ENCODE measurements at places on chromosomes 13 and 19.
A peak's percentile ranks its signal among the peaks of the same experiment; 100 is the strongest.

DNA sequence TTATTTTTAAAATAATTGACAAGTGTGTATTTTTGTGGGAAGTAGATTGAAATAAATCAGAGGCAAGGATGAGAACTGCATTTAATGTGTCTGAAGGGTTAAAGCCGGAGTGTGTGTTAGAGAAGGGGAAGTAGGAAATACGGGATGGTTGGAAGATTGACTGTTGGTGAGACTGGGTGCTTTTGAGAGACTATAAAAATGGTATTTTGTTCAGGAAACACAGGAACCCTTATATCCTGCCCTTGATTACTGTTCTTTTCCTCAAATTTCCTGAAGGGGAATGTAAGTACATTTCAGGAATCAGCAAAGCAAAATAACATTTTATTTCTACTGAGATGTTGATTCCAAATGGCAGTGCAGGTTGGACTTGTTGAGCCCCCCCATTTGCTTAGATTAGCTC, 15.1 kb downstream of the IFT88 start:
- no peak for DNase-seq

- no peak for DNase-seq
These were observed 5.6 kb downstream of the CILP2 start for GRCh38 chr19:19543640-19544039.

- no peak for DNase-seq
These were observed 555 bp downstream of the SCAF1 start for GRCh38 chr19:49642492-49643035.

DNA sequence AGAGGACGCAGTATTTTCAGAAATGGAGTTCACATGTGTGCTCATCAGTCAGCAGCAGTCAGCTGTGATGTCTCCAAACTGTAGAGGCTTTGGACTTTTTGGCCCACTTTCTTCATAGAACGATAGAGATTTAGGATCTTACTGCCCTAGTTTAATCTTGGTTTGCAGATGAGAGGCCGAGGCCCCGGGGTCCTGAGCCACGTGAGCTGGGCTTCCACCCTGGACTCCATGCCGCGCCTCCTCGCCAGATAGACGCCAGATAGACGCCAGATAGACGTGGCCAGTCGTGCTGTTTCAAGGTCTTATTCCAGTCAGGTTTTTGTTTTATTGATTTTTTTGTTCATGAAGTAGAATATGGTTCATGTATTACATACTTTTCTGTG, 11.7 kb upstream of the MCF2L start:
- no peak for DNase-seq

- no peak for DNase-seq
These were observed 656 bp upstream of the ZNF324 start for GRCh38 chr19:58466089-58466759.

DNA sequence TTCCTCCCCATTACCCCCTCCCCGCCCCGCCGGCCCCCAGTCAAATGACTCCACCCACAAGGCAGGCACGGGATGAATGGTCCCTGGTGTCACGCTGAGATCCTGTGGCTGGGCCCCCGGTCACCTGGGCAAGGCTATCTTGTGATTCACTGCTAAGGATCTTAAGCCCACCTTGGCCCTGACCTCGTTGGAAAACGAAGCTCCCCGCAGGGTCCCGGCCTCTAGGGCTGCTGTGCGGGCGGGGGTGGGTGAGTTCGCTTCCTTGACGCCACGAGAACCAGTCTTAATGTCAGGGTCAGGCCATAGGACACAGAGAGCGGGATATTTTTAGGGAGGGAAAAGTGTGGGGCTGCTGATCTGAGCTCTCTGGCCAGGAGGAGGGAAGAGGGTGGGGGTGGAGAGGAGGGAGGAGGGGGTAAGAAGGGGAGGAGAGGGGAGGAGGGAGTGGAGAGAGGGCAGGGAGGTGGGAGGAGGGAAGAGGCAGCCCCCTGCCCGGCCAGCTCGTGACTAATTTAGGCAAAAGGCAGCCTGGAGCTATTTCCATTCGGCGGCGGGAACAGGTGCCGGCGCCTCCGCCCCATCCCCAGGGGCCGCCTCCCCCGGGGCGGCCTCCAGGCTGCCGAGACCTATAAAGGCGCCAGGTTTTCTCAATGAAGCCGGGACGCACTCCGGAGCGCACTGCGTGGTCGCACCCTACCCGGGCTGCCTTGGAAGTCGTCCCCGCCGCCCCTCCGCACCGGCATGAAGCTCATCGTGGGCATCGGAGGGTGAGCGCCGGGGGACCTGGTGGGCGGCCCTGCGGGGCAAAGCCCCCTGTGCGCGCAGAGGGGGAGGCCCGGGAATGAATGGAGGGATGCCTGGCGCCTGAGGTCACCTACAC, at the start of gene NMRK2:
NMRK2 (plus strand) TSS at position 139 of the 880 bp plus-strand sequence; CDS start at position 742, 603 bp downstream.
- DNase-seq = no peak

GRCh38 chr19:43504426-43505185, at the start of gene PHLDB3:
Gene PHLDB3, minus strand, starts transcription at chr19:43504746. Its CDS starts 628 bp downstream, at chr19:43504118.
- no peak for DNase-seq

DNA sequence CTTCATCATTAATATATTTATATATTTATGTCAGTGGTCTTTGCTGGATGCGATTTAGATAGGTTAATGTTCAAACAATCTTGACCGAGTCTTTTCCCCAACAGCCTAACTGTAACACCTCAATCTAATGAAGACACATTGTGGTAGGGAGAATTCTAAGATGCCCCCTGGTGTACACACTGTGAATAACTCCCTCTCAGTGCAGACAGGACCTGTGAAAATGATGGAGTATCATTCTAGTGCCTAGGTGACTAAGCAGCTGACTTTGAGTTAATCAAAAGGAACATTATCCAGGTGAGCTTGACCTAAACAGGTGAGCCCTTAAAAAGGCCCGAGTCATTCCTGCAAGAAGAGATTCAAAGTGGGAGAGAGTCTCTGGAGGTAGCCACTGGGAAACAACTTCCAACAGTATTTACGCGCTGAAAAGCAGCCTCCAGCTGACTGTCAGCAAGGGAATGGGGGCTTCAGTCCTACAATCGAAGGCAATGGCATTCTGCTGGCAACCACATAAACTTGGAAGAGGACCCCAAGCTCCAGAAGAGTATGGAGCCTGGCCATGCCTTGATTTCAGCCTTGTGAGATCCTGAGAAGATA, 28.0 kb upstream of the KBTBD7 start:
- DNase-seq = no peak

GRCh38 chr13:101649488-101650126, 197.1 kb downstream of the ITGBL1 start:
- DNase-seq = peak; percentile 46

- DNase-seq = no peak
These were observed 207.5 kb downstream of the KCNRG start for GRCh38 chr13:50222569-50223332.

GRCh38 chr13:28622286-28622685, 36.6 kb upstream of the POMP start:
- DNase-seq = no peak

DNA sequence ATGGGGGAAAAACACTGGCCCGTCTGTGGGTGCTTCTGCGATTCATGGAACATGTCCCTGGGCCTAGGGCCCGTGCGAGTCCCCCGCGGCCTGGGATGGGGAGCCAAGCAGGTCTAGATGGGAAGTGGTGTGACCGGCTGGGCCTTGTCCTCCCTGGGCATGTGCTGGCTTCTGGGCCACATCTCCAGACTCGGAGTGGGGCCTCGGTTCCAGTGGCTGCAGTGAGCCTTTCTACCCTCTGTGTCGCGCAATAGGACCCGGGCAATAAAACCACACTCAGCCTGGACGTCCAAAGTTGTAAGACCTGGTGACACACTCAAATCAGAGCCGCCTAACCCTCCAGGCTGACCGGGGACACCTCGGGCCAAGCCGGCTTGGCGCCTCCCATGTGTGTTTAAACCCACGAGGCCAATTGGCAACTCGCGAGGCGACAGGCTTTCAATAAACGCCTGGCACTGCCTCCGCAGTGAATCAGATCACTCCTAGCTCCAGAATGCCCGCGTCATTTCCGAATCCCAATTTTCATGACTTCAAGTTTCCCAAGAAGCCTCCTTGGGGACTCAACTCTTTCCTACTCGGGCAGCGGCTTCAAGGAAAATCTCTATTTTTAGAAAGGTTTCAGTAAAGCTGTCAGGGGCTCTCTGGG, 57.3 kb downstream of the KLF2 start:
- DNase-seq = no peak

- DNase-seq = no peak
These were observed 82.8 kb upstream of the ARGLU1 start for GRCh38 chr13:106650690-106651205.

DNA sequence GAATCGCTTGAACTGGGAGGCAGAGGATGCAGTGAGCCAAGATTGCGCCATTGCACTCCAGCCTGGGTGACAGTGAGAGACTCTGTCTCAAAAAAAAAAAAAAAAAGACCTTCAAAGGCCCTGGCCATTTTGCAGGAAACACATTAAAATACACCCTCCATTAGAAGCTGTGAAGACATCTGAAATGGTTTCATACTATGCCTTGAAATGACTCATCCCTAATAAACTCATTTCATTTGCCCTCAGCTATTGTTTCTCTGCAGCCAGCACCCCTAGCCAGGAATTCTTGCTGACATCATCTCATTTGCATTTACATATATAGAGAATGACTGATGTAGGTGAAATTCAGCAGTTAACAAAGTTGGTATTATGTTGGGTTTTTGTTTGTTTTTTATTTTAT, 8.7 kb downstream of the EML2 start:
- DNase-seq = peak; percentile 98

DNA sequence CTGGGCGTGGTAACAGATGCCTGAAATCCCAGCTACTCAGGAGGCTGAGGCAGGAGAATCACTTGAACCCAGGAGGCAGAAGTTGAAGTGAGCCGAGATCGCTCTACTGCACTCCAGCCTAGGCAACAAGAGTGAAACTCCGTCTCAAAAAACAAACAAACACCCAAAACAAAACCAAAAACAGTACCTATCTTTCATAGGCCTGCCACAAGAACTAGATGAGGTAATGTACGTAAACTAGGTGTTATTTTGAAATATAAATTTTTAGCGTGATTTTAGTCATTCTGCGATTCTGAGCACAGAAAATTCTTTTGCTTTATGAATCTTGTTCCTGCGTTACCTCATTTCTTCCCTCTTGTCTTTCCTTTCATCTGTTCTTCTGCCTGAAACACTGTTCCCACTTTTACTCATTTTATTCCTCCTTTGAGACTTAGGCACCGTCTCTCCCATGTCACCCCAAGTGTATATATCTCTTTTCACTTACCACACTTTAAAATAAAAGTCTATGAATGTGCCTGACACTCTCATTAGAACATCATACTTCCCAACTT, 238.2 kb upstream of the HTR2A start:
- no peak for DNase-seq

DNA sequence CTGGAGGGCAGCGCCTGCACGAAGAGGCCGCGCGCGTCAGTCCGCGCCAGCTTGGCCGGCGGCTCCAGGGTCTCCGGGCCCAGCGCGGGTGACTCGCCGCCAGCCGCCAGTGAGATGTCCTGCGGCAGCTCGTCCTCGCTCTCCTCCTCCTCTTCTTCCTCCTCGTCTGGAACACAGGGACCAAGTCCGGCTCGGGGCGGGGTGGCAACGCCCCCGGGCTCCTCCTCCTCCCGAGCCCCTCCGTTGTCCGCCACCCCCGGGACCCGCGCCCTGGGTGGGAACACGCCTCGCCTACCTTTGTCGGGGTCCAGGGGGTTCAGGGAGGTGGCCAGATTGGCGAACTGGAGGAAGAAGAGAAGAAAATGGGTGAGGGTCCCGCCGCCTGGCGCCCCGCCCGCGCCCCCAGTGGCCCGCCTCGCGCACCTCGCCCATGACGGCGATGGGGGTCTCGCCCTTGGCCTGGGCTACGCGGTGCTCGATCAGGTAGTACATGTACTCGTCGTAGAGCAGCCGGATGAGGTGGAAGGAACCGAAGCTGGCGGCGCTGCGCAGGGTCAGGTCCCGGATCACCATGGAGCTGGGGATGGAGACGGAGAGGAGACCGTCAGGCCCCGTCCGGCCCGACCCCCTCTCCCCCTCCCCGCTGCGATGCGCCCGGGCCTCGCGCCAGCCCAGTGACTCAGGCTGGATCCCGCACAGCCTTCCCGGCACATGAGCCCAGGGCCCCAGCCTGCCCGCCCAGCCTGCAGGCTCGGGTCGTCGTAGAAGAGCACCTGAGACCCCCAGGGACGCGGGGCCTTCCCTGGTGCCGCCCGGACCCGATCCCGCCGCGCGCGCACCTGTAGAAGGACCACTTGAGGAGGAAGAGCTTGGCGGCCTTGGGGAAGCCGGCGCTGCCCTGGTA, 10.6 kb downstream of the DCAF15 start:
- no peak for DNase-seq

DNA sequence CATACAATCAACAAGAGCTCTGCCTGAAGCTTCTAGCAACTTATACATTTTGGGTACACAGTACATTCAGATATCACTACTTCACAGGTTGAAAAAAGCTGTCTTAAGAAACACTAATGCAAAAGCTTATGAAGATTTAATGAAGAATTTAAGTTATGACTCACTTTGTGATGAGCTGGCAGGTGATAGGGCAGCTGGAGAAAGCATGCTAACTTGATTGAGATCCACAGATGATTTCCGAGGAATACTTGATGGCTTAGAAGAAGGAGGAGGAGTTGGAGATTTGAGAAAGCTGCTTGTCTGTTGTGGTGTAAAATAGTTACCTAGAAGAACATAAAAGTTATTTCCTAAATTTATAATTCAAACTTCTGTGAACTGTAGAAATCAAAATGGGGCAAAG, 23.3 kb downstream of the EXOSC8 start:
- no peak for DNase-seq

- no peak for DNase-seq
These were observed 384.6 kb downstream of the FGF14 start for GRCh38 chr13:102017248-102017647.

- no peak for DNase-seq
These were observed 394.3 kb downstream of the FOXO1 start for GRCh38 chr13:40271931-40272775.

GRCh38 chr13:83691966-83692365, 190.3 kb downstream of the SLITRK1 start:
- DNase-seq = no peak

- no peak for DNase-seq
These were observed at the start of gene URAD for GRCh38 chr13:27988520-27988919. Gene URAD, minus strand, starts transcription at chr13:27988693. Its CDS starts 56 bp downstream, at chr13:27988637.

All from HS-5 (cell line).